ENCODE measurements at places on chromosomes 6 and 20.

- no peak for DNase-seq
Observed at GRCh38 chr6:160260803-160261450, 2.3 kb upstream of the SLC22A2 start.

DNA sequence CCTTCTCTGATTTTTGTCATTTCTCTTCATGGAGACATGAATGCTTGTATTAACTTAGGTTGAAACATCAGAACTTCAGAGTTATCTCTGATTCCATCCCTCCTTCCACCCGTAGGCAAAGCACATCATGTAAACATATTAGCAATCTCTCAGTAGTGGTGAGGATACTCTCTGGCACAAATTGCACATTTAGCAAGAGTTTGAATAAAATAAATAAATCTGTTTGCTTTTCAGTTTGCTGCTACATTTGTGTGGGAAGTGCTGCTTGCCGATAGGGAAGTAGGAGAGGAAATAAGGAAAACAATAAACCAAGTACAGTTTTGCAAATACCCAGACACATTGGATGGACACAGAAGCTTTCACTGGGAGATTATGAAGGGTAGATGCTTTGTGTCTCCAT lies 359.0 kb downstream of the BCKDHB start:
- DNase-seq: no peak

DNA sequence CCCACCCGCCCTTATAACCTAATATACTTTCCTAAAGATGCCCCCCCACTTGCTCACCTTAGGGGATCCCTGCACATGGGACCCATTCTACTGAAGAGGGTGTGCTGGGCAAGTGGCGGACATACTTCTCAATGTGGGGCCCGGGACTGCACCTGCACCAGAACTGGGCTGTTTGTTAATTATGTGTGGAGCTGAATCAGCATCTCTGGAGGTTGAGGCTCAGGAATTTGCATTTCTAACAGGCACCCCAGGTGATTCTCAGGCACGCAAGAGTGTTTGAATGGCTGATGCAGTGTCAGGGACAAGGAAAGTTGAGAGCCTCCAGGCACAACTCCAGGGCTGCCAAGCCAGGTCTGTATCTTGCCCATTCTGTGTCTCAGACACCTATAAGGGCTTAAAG lies 8.9 kb upstream of the PTPRT start:
- DNase-seq: no peak

DNA sequence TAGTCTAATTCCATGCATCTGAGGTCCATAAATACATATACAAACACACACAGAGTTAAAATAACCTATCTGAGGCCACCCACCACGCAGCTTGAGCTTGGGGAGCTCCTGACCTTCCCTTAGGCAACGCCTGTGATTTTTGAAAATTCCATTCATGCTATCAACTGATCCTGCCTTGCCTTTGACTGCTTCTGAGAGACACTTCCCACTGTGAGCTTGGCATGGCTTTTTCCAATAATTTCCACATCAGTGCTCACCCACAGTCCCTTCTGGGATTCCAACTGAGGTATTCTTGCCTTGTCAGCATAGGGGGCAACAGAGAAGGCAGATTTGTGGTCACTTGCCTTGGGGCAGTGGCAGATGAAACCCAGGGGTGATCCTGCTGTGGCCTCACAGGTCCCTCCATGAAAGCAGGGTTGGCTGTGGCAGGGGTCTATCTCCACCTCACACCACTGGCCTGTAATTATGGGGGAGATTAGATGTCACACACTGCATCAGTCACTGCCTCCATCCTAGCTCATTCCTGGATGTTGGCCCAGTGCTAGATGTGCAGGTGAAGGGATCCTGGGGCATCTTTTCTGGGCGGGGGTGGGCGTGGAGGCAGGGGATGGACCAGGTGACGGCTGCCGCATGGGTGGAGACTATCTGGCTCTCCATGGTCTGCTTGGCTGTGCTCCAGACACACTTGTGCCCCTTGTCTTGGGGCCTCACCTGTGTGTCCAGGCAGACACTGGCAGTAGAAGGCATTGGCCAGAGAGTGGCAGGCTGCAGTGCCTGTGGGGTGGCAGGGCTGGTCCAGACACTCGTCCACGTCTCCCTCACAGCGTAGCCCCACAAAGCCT lies 11.2 kb upstream of the GPSM3 start:
- DNase-seq: no peak

- no peak for DNase-seq
Observed at GRCh38 chr6:3282476-3283236, 23.9 kb downstream of the PSMG4 start.

DNA sequence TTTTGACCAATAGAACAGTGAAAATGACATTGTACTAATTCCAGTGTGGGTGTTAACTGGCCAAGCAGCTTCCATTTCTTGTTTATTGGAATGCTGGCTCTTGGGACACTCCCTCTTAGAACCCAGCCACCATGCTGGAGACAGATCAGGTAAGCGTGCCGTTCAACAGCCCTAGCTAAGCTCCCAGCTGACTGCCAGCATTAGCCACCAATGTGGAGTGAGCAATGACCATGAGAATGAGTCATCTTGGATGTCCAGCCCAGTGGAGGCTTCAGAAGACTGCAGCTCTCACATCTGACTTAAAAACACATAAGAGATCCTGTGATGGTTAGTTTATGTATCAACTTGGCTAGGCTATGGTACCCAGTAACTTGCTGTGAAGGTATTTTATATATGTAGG lies 3.0 kb upstream of the LINC00237 start:
- no peak for DNase-seq

GRCh38 chr6:100258752-100259151 lies 206.0 kb downstream of the SIM1 start:
- no peak for DNase-seq

GRCh38 chr6:39829331-39829730 lies 37.2 kb downstream of the DAAM2 start:
- no peak for DNase-seq

DNA sequence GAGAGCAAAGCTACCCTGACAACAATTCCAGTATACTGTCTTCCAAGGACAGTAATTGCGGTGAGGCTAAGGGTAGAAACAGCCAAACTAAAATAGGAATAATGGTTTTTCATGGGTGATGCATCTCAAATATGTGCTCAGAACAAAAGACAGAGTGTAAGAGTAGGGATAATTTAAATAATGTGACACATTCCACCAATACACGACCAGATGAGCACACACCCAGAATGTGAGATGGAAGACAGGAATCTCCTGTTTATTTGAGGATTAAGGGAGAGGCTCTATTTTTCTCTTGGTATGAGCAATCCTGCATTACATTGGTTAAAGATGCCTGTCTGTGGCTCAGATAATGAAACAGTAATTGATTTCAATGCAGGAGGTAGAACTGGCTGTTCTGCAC lies 292.9 kb upstream of the ZFP64 start:
- peak; percentile 14 for DNase-seq

- DNase-seq: no peak
Observed at GRCh38 chr6:42344756-42345155, 107.0 kb downstream of the TRERF1 start.

DNA sequence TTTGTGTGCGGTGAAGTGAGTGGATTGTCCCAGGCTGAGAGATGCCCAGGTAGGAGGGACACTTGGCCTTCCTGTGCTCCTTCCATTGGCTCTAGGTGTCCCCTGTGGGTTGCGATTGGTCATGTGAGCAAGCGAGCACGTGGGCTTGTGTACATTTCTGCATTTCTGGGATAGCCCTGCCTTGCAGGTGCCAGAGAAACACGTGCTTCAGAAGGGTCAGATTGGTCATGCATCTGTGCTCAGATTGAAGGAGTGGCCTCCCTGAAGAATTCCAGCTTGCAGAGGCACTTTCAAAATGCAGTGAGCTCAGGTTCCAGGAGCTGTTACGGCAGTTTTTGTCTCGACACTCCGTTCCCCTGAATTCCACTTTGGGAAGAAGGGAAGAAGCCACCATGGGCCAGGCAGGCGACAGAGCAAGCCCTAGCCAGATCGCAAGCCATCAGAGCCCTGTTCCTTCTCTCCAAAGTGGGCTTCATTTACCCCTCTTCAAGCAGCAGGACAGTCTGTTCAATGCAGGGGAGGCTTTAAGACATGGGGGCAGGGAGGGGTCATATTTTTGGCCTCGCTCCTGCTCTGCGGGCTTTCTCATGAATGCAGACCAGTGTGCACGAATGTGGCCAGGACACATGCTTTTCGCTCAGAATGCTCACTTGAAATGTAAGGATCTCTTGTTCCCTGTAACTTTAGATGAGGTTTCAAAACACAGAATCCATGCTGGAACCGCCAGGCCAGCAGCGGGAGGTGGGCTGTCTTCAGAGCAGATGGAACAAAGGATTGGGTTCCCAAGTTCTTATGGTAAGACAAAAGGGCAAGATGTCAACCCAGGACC lies 78.6 kb upstream of the AKAP12 start:
- no peak for DNase-seq

- DNase-seq: no peak
Observed at GRCh38 chr6:134007077-134007476, 45.3 kb downstream of the SLC2A12 start.

- no peak for DNase-seq
Observed at GRCh38 chr20:14193443-14193842, 144.0 kb downstream of the FLRT3 start.

DNA sequence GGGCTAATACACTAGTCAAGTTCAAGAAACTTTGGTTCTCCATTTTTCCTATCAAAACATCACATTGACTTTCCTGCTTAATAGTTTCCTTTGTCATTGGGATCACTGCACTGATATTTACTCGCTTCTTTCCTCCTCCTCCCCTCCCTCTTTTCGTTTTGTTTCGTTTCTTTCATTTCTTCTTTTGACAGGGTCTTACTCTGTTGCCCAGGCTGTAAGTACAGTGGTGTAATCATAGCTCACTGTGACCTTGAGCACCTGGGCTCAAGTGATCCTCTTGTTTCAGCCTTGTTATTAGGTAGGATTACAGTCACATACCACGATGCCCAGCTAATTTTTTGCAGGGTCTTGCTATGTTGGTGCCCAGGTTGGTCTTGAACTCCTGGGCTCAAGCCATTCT lies 12.3 kb downstream of the PAQR8 start:
- DNase-seq: no peak

GRCh38 chr6:34973547-34974248 lies 84.6 kb downstream of the ANKS1A start:
- no peak for DNase-seq

DNA sequence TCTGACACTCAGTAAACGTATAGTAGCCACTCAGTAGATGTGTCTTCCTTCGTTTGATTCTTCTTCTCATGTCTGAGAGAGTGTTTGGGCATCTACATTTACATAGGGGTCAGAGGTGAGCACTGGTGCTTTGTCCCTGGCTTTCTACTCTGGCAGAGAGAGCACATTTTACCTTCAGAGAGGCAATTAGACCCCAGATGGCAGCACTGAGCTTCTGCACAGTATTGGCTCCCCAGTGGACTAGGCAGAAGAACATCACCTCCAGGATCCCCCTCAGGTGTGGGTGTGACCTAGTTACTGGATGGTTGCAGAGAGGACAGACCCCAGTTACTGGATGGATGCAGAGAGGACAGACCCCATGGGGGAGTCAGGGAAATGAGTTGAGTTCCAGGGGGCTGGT lies 327.2 kb downstream of the DHX35 start:
- DNase-seq: no peak

DNA sequence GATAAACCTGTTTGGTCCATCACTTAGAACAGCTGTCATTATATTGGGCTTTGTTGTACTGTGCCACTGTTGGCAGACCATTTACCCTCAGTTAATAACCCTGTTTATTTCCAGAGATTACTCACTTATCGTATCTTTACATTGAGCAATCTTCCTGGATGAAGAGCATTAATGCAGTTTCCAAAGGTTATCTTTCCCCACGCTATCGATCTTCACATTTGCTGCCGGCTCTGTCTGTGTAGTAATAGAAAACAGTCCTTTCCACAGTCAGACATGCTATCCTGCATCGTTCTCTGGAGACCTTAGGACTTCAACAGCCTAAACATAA lies 27.4 kb downstream of the GHRH start:
- no peak for DNase-seq

GRCh38 chr6:163860287-163861081 lies 446.0 kb downstream of the QKI start:
- DNase-seq: no peak

GRCh38 chr6:43199912-43200311 lies 17.9 kb downstream of the CUL9 start:
- no peak for DNase-seq

GRCh38 chr6:105740946-105741645 lies 338.2 kb upstream of the PREP start:
- DNase-seq: no peak

Data from skeletal muscle cell (primary cell).